Vagina (tissue), 2 donors: ENCODE measurements at places on chromosomes 2 and 18.

GRCh38 chr18:37287601-37288000 is 278.0 kb downstream of the CELF4 start:
- no peak for DNase-seq

GRCh38 chr2:46824611-46825010 is 91.0 kb downstream of the MCFD2 start:
- DNase-seq: no peak

GRCh38 chr2:121472470-121472993 is 58.1 kb upstream of the RNU4ATAC start:
- DNase-seq: no peak

- no peak for DNase-seq
Measured at GRCh38 chr2:6392966-6393365, 472.7 kb downstream of the CMPK2 start.

GRCh38 chr2:217664761-217665160 is 338.0 kb downstream of the TNS1 start:
- no peak for DNase-seq

GRCh38 chr2:152405206-152406118 is 70.5 kb downstream of the FMNL2 start:
- no peak for DNase-seq
